Activated T-helper 1 cell treated with anti-CD3 and anti-CD28 coated beads, Interleukin-2, amount 50 U/mL, for 16 hours (primary cell): ENCODE measurements at places on chromosomes 2 and 18.

DNA sequence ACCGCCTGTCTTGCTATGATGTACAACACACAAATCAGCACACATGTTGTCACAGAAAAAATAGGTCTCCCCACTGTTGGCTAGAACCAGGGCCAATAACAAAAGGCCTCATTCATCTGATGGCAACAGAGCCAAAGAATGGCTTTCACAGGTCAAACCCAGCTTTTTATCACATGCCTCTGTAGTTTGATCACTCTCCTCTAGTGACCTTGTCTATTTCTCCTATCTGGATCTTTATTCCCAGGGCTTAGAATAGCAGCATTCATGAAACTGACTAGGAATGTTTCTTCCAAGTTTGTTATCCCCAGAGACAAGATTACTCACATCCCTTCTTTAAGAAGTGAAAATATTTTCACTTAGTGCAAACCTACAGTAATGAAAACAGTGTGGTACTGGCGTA, 285.8 kb upstream of the GYPC start:
- no peak for DNase-seq

- no peak for DNase-seq
Measured at GRCh38 chr18:31558567-31558966, 33.1 kb upstream of the TTR start.

GRCh38 chr2:41024816-41025215, 572.9 kb upstream of the SLC8A1 start:
- DNase-seq: no peak

DNA sequence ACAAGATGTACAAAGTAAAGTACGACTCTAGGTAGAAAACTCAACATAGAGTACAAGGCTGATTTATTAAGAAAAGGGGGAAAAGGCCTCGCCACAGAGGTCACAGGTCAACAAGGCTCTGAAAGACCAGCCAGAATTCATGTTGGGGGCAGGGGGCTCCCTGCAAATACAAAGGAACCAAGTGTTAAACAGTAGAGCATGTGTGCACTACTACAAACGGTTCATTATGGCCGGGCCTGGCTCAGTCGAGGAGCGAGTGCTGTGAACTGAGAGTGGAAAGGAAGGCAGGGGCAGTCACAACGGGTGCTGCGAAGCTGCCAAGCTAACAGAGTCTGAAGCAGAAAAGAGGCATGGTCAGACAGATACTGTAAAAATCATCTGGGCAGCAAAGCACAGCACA, 77.1 kb downstream of the MBOAT2 start:
- no peak for DNase-seq

GRCh38 chr2:149167001-149167780, 128.7 kb downstream of the LYPD6B start:
- DNase-seq: no peak

DNA sequence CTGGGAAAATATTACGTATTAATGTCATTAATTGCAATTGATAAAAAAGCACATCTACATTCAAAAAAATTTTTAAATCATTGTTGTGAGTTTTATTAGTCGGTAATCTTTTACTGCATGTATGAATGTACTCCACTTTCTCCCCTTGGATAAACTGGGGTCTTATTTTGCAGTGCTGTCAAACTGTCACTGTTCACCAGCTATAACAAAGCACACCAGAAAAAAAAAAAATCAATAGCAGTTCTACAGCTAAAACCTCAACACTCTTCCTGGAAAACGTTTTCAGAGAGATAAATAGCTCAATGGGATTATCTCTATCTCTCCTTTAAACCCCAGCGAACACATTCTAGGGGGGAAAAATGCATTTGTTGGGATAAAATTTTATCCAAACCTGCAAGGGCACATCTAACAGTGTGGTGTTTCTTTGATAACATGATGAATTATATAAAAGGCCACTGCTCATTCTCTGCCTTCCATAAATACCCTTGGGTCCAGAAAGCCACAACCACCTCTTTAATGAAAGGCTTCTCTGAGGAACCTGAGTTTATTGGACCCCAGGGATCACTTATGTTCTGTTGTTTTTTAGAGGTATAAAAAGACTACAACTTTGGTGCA, 219.9 kb downstream of the CDH20 start:
- no peak for DNase-seq

DNA sequence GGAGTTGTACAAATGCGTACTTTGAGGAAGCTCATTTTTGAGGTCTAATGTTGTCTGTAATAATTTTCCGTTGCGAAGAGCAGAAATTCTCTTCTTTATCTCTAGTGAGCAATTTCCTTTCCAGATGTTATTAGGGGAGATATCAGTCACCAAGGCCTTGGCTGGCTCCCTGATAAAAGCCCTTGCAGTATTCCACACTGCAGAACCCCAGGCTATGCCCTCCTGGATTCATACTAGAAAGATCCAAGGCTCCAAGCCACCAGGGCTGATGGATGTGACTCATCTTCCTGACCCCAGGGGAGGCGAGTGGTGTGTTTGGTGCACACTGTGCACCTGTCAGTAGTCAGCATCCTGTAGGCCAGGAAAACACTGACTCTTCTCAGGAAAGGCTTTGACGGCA, 34.7 kb downstream of the INO80C start:
- DNase-seq: no peak

- no peak for DNase-seq
Measured at GRCh38 chr2:68368654-68369336, 3.7 kb downstream of the PLEK start.
